Activated naive CD4-positive, alpha-beta T cell treated with anti-CD3 and anti-CD28 coated beads, Interleukin-2, amount 10 ng/mL, durations not matched to agents 5 hours and 36 hours (primary cell): ENCODE measurements at places on chromosomes 2 and 18. TPM values are rescaled to one million over a fixed set of nuclear protein-coding genes. Genes with fewer than 3 reads are reported as not detected.

Gene SERPINB12
- total RNA-seq = not detected

Gene GNLY
- total RNA-seq = 26.4 TPM

Gene TEX44
- not detected for total RNA-seq

Gene CFAP65
- total RNA-seq = not detected

Gene ATP6V1B1
- not detected for total RNA-seq

Gene COLEC12
- not detected for total RNA-seq

Gene CPLX4
- total RNA-seq = not detected

Gene PJVK
- 2.2 TPM for total RNA-seq
